ENCODE measurements at places on chromosomes 1 and 21.
A peak's percentile ranks its signal among the peaks of the same experiment; 100 is the strongest.

DNA sequence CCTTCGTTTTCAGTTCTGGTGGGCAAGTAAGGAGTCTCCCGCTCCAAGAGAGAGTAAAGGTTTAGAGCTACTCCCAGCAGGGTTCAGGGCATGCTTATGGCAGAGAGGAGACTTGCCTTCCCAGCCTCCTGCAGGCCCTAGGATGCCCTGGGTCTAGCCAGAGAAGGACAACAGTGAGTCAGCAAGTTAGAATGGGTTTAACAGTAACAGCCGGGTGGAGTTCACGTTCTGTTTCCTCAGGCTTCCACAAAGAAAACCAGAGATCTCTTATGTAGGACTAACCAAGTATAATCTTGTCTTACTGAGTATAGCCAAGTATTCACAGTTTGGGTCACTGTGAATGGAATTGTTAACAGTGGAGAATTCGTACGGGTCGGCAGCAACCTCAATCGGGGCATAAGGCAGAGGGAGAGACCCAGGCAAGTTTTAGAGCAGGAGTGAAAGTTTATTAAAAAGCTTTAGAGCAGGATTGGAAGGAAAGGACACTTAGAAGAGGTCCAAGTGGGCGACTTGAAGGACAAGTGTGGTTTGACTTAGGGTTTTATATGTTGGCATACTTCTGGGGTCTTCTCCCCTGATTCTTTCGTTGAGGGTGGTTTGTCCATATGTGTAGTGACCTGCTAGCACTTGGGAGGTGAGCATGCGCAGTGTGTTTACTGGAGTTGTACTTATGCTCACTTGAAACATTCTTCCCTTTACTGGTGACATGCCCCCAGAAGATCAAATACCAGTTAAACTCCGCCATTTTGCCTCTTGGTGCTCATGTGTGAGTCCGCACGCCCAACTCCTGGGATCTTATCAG is 4.5 kb downstream of the OVAAL start:
- DNase-seq = peak; percentile 41

- no peak for DNase-seq
Measured at GRCh38 chr1:196933531-196934189, 9.9 kb upstream of the CFHR2 start.

GRCh38 chr1:222310836-222311235 is 237.1 kb downstream of the HHIPL2 start:
- no peak for DNase-seq

DNA sequence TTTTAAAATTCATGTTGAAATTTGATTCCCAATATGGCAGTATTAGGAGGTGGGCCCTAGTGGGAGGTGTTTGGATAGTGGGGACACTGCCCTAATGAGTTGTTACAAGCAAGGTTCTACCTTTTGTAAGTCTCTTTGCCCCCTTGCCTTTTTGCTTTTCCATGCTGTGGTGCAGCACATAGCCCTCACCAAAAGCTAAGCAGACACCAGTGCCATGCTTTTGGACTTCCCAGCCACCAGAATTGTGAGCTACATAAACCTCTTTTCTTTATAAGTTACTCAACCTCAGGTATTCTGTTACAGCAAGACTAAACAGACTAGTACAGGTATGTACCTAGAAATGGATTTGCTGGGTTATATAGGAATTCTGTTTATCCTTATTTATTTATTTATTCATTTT is 13.7 kb downstream of the ZMYM4 start:
- DNase-seq = no peak

DNA sequence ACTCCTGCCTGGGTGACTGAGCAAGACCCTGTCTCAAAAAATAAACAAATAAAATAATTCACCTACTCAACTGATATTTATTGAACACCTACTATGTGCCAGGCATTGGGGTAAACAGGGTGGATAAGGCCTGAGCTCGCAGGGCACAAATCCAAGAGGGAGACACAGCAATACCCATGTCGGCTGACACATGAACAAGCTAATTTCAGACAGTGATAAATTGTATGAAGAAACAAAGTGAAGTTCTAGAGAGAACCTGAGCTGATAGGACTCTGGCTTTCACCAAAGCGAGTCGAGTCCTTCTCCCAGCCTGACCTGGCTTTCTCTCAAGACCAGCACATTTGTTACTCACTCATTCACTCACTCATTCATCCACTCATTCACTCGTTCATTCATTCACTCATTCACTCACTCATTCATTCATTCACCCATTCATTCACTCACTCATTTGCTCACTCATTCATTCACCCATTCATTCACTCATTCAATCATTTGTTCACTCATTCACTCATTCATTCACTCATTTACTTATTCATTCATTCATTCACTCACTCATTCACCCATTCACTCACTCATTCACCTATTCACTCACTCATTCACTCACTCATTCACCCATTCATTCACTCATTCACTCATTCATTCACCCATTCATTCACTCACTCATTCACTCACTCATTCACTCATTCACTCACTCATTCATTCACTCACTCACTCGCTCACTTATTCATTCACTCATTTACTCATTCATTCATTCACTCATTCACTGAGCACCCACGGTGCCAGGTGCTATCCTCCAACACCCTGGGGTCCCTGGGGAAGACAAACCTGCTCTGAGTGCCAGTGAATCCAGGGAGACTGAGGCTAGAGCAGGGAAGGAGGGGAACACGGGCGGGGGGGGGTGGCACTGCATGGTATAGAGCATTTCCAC is 37.4 kb upstream of the CASZ1 start:
- no peak for DNase-seq

GRCh38 chr1:114152508-114153260 is 985 bp downstream of the SYT6 start:
- no peak for DNase-seq

DNA sequence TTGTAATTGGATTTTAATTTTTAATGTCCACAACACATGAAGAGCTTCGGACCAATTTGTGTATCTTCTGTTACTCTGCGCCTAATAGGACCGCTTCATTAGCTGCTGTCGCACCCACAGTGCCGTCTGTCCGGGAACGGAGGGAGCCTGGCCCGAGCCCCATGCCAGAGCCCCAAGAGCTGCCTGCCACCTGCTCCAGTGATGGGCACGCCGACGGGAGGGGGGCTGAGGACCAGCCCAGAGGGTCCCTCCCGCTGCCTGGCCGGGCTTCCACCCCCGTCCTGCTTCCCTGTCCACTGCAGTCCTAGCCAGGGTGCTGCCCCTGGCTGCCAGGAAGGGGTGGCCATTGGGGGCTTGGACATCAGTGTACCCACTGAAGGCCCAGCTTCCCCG is 30.3 kb upstream of the PLCH2 start:
- no peak for DNase-seq

DNA sequence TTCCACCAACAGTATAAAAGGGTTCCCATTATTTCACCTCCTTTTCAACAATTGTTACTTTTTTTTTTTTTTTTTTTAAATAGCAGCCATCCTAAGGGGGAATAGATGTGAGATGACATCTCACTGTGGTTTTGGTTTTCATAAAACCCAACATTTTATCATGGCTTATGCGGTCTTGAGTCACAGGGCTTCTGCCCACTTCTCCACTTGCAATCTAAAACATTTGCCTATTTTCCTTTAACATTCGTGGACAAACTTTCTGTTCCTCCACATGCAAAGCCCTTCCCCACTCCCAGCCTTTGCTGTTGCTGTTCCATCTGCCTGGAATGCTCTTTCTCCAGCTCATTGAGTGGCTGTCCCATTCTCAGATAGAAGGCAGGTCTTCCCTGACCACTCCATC is 239.7 kb upstream of the KCNK2 start:
- DNase-seq = no peak

Data from SJSA1 (cell line).